ENCODE measurements at places on chromosomes 2 and 18. TPM values are rescaled to one million over a fixed set of nuclear protein-coding genes. Genes with fewer than 3 reads are reported as not detected.
A peak's percentile ranks its signal among the peaks of the same experiment; 100 is the strongest.

DNA sequence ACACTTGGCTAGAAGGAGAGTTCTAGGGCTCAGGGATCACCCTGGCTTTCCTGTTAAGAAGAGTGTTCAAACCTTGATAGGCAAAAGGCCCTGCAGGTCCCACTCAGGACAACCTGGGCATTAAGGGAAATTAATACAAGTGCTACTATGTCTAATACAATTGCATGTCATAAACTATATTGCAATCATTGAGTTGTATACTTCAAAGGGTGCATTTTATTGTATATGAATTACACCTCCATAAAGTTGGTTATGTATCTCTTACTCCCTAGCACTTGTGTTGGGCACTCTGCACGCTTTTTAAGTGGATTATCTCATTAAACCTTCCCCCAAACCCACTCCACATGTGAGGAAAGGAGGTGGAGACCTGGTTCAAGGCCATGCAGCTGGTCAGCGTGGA is 172.1 kb upstream of the GLI2 start:
- no peak for DNase-seq

GRCh38 chr2:127807678-127808353 is 3.2 kb downstream of the WDR33 start:
- DNase-seq = peak; percentile 27

DNA sequence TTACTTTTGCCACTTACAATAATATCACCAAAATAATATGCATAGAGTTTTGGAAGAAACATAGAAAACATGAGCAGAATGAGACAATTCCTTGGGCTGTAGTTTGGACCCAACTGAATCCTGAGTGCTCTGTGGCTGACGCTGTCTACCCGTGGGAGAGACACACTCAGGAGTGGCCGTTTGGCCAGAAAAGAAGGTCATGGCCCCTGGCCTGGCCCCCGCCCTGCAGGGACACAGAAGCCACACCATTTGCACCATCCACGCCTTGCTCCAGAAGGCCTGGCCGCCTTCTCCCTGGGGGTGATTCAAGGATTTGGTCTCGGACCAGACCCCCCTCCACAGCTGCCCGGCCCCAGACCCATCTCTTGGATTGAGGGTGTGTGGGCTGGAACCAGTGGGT is 6.4 kb upstream of the D2HGDH start:
- no peak for DNase-seq

TMEM182 gene
- total RNA-seq = 6.5 TPM

- no peak for DNase-seq
Measured at GRCh38 chr2:131115752-131116151, 10.6 kb downstream of the PLEKHB2 start.

GRCh38 chr18:3162181-3162580 is 57.6 kb downstream of the MYOM1 start:
- DNase-seq = peak; percentile 23

DNA sequence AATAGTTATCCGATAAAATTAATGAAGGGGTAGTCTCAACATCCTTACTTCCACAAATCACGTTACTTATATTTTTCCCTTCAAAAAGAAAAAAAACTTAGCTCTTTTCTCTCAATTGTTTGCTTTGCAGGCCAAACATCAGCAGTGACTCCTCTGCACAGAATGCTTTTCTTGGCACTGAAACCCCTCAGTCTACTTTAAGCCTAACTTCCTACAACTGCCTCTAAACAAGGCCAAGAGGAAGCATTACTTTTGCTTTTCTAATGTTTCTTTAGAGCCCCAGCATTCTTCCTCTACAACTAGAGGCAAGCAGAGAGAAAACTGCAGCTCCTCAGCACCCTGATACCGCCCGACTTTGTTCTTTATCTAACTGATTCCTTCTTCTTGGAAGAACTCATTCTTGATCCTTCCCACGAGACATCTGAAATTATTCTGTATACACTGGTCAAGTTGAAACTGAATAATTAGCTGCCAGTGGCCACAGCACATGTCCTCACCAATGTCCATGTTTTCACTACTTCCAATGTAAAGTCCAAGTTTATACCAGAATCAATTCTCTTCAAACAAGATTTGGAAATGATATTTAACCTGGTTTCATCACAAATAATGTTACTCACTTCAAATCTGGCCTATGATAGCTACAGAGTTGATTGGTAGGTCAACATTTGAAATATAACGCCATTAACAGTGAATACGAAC is 55.3 kb downstream of the DTNB start:
- peak; percentile 77 for DNase-seq

DNA sequence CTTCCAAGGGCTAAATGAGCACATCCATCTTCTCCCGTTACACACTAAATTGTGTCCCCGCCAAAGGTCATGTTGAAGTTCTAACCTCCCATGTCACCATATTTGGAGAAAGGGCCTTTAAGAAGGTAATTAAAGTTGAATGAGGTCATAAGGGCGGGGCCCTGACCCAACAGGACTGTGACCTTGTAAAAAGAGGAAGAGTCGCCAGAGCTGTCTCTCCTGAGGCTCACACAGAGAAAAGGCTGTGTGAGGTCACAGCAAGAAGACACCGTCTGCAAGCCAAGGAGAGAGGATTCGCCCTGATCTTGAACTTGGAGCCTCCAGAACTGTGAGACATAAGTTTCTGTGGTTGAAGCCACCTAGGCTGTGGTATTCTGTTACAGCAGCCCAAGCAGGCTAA is 24.1 kb downstream of the TRABD2A start:
- no peak for DNase-seq

GRCh38 chr18:54946149-54946581 is 13.1 kb downstream of the CCDC68 start:
- peak; percentile 63 for DNase-seq

DNA sequence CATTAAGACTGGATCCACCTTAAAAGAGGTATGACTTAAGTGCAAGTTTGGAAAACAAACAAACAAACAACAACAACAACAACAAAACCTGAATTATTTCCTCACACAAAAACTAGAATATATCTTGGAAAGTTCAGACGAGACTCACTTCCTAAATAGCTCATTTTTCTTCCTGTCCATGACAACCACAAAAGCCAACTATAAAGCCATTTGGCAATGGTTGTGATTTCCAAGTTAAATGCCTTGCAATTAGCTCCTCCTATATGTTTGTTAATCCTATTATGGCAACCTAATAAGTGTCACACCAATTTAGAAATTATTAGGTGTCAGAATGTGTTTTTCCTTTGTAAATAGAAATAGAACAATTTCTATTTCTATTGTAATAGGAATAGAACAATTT is 91.6 kb upstream of the ARL5A start:
- no peak for DNase-seq

DNA sequence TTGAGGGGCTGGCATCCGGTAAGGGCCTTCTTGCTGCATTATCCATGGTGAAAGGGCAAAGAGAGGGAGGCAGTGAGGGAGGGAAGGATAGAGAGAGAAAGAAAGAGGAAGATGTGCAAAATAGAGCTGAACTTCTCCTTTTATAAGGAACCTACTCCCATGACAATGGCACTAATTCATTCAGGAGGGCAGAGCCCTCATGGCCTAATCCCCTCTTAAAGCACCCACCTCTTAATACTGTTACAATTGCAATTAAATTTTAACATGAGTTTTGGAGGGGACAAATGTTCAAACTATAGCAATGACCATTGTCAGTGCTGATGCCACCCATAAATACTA is 60.2 kb downstream of the CXCR4 start:
- DNase-seq = no peak

TDRD15 gene
- not detected for total RNA-seq

GRCh38 chr2:32862269-32863055 is 84.3 kb upstream of the LTBP1 start:
- peak; percentile 16 for DNase-seq

GRCh38 chr2:28365158-28365557 is 27.5 kb upstream of the FOSL2 start:
- DNase-seq = no peak

Measured in PC-3 (cell line).